Tongue (tissue), 3 donors: ENCODE measurements at places on chromosomes 6 and 20. TPM values are rescaled to one million over a fixed set of nuclear protein-coding genes. Genes with fewer than 3 reads are reported as not detected.
A peak's percentile ranks its signal among the peaks of the same experiment; 100 is the strongest.

DNA sequence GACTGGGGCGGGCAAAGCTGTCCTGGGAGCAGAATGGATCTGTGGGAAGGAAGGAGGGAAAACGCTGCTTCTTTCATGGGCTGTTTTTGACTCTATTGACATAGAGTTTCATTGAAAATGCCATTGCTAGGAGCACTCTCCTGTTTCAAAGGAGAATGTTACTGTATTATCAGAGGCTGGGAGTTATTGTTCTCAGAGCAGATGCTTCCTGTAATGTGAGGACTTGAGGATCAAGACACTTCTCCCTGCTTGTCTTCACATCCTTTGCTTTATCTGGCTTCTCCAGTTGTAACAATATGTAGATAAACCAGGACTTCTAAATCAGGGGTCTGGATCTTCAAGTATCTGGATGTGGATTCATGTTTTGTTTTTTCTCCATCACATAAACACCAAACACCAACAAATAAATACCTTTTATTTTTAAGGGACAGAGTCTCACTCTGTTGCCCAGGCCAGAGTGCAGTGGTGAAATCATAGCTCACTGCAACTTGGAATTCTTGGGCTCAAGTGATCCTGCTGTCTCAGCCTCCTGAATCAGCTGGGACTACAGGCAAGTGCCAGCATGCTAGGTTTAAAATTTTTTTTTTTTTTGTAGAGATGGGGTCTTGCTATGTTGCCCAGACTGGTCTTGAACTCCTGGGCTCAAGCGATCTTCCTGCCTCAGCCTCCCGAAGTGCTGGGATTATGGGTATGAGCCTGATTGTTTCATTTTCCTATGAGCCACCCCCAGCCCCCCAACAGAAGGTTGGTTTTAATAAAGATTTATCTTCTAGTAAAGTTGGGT lies 3.9 kb downstream of the CD109 start:
- DNase-seq = no peak

Gene KCNK5
- 6.1 TPM for total RNA-seq

Gene ZNF318
- total RNA-seq = 13.0 TPM

GRCh38 chr6:37699887-37700619 lies 2.4 kb upstream of the MDGA1 start:
- DNase-seq = no peak

DNA sequence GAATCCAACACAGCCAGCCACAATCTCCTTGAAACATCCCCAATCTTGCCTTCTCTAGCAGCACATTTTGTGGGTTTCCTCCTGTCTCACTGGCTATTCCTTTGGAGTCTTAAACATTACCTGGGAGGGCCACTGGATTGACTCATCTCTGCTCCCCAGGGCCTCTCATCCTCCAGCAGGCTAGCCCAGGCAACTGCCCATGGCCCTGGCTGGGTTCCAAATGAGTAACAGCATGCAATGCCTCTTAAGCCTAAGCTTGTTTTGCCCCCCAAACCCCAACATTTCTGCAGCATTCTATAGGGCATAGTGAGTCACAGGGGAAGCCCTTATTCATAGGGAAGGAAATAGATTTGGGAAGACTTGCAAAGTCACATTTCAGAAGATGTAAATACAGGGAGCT lies 204.9 kb downstream of the FOXA2 start:
- no peak for DNase-seq

GRCh38 chr6:159761129-159761872 lies 544 bp upstream of the ACAT2 start:
- no peak for DNase-seq

- DNase-seq = no peak
Observed at GRCh38 chr6:22748681-22749080, 179.3 kb downstream of the HDGFL1 start.

DNA sequence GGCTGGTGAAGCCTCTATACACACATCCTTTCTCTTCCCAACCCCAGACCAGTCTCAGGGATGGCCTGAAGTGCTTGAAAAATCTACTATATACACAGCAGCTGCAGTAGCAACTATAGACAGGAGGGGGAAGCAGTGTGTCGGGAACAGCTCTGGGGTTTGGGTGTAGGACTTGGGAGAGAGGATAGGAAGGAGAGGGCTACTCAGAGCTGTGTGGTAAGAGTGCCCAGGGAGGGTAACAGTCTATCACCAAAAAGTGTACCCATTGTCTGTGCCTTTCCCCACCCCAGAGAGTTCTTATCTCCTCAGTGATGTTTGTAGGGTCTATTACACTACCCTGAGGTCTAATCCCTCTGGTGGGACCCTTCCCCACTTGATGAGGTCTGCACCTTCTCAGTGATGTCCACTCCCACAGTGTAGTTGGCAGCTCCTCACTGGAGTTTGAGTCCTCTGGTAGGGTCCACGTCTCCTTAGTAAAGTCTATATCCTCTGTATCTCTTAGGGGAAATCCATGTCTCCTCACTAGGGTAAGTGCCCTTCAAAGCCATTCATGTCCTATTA lies 1.5 kb upstream of the GGT7 start:
- peak; percentile 90 for DNase-seq

Gene GATA5
- total RNA-seq = not detected

Gene EGFL8
- 31.3 TPM for total RNA-seq

DNA sequence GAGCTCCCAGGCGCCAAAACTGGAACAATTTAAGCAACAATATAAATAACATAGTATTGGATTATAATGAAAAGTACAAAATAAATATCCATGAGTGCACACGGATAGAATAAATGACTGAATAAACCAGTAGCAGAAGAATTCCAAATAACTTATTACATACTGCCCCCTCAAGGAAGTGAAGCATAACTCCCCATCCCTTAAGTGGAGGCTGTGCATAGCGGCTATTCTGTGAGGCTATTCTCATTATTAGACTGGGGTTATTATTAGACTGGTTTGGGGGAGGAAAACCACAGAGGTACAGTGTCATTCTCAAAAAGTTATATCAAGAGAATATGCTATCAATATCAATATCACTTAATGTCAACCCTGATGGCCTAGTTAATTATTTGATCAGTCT lies 94.4 kb upstream of the SIRPA start:
- DNase-seq = no peak
